Astrocyte of the cerebellum (primary cell): ENCODE measurements at places on chromosomes 2 and 18.

DNA sequence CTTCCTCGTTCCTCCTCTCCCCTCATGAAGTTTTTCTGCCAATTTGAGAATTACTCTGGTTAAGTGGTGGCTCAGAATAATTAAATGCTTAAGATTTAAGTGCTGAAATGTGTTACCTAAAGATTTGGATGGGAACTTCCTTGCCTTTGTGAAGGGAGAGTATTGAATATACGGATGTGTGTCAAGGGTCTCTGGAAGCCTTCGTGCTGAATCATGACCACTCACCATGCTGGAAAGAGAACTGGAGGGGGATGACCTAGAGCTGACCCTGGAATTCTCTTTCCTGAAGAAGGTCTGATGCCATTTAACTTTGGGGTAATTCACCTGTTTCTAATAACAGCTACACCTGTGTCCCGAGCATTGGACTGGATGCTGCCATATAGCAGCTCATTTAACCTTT, 2.2 kb downstream of the MOCOS start:
- no peak for DNase-seq

DNA sequence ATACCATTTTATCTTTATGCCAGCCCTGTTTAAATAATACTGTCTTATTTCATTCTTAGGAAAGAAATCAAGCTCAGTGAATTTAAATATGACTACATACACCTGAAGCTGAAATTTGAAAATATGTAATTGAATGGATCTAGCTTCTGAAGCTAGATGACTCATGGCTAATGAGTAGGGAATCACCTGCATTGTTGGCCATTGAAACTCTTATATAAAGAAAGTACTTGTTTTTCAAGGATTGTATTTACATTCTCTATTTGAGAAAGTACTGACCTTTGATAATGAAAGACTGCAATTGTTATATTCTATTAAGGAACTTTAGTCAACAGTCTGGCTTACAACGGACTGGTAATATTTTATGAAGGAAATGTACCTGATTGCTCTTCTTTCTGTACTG, 346.7 kb upstream of the LRATD1 start:
- no peak for DNase-seq

GRCh38 chr18:75125382-75126331, 83.3 kb downstream of the PTGR3 start:
- no peak for DNase-seq

GRCh38 chr18:26941584-26941983, 76.1 kb upstream of the AQP4 start:
- DNase-seq = no peak

DNA sequence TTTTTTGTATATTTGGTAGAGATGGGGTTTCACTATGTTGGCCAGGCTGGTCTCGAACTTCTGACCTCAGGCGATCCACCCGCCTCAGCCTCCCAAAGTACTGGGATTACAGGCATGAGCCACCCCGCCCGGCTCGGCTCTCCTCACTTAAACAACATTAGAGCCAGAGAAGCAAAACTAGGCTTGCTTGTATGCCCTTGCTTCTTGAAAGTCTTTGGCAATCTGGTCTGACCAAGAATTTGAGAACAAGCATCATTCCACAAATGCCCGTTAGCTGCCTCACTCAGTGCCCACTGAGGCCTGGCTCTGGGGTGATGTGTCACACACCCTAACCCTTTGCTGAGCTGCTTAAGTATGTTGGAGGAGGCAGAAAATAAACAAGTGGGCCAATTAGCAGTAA, 33.5 kb downstream of the SOWAHC start:
- no peak for DNase-seq

DNA sequence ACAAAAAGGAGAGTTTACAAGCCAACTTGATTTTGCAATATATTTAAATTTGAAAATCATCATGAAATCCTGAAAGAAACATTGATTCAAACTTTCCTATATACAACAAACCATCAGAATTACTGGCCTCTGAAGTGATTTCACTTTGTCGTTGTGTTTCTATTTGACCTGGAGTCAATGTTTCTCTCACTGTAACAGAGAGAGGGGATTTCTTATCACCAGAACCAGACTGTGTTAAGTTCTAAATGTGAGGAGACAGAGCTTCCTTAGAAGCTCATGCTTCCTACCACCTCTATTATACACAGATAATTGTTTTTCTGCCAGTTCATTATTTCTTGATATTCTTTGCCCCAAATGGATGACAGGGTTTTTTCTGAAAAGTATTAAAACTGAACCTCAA, 245.0 kb upstream of the RND3 start:
- no peak for DNase-seq

DNA sequence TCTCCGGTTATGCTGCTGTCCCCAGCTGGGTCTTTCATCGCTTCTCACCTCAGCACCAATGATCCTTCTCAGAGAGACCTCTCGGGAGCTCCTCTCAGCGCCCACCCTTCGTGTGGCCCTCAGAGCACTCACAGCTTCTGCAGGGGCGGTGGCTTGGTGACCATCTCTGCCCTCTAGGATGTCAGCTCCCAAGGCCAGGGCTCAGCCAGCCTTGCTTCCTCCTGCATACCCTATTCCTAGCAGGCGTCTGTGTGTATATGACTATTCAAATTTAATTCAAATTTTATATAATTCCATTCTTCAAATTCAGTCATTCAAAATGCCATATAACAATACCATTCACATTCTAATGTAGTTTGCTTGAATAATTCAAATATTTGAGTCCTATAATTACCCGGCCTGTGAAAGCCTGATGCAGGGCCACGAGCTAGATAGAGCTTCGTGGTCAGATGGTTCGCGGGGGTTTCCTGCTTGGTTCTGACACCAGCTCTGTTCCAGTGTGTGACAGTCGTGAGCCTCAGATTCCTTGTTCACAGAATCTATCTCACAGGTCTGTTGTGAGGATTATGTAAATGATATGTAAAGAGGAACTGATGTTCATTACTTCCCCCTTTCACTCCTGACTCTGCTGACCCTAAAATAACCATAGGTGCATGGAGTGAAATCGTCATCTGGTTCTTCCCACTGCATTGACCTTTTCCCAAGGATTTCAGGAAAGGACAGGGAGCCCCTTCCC, 94.0 kb upstream of the CNGA3 start:
- no peak for DNase-seq

DNA sequence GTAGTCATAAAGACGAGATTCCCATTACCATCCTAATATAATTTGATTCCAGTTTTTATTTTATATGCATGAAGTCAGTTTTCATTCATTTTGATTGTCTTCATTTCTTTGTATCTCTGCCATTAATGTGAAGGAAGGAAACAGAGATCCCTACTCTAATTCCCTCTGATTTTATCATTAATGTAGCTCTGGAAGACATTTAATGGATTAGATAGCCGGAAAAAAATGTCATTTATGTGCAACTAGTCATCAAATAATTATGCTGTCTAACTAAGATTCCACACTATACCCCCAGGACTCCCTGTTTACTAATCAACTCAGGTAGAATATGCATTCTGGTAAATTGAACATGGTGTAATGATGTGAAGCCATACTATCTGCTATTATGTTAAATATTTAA, 19.9 kb downstream of the RHBDD1 start:
- no peak for DNase-seq

- no peak for DNase-seq
Observed at GRCh38 chr2:237693291-237693994, 66.1 kb downstream of the LRRFIP1 start.

DNA sequence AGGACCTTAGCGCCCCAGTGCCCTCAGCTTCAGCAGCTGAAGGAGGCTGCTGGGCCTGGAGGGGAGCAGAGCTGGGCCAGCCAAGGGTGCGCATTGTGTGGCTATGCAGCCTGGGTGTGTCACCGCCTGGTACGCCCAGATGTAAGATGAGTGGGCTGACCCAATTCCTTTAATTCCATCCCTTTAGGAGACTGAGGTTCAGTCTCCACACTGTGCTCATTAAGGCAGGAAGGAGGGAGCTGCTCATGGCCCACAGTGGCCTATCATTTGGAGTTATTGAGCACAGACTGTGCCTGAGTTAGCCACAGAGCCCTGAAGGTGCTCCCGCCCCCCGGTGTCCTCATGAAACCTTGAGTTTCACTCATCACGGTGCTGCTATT, 194.1 kb upstream of the GLI2 start:
- no peak for DNase-seq

DNA sequence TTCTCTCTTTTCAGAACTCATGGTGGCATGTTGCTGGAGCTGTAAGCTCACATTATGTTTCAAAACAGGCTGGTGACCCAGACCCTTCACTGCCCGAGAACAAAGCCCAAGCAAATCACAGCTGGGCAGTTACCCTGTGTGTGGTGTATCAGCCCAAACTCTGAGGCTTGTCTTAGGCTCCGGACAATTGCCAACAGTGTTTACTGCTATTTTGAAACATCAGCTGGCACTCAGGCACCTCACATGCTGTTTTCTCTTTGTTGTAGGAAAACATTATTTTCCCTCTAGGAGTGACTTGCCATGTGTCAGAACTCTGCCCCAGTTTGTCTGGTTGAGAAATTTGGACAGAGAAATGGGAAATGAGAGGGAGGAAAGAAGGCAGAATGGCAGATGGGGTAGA, 237.6 kb upstream of the APCDD1 start:
- DNase-seq = no peak

- DNase-seq = no peak
Observed at GRCh38 chr2:133599811-133600210, 31.5 kb upstream of the NCKAP5 start.

GRCh38 chr2:85695121-85695520, 963 bp downstream of the GNLY start:
- no peak for DNase-seq

GRCh38 chr2:3536682-3537632, 17.6 kb upstream of the ADI1 start:
- no peak for DNase-seq

DNA sequence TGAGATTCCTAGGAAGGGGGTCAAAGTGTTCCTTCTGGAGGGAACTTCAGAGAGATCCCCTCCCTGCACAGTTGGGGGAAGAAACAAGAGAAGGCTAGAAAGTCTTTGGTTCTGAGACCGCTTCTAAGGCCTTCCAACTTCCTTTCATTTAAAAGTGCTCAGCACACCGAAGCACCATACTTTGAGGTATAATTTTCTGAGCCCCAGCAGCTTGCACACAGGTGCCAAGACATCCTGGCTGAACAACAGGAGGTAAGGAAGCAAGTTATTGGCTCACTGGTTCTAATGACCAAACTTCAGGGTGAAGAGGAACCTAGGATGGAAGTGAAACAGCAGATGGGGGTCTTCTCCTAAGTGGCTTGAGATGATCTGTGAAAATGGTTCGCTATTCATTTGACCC, 19.2 kb downstream of the TMEM177 start:
- no peak for DNase-seq
